ENCODE measurements at places on chromosomes 6 and 20. TPM values are rescaled to one million over a fixed set of nuclear protein-coding genes. Genes with fewer than 3 reads are reported as not detected.
A peak's percentile ranks its signal among the peaks of the same experiment; 100 is the strongest.

Gene HNF4A
- not detected for total RNA-seq

Gene WDR46
- total RNA-seq, result 30.0 TPM

Gene TRIM31
- 0.23 TPM for total RNA-seq

DNA sequence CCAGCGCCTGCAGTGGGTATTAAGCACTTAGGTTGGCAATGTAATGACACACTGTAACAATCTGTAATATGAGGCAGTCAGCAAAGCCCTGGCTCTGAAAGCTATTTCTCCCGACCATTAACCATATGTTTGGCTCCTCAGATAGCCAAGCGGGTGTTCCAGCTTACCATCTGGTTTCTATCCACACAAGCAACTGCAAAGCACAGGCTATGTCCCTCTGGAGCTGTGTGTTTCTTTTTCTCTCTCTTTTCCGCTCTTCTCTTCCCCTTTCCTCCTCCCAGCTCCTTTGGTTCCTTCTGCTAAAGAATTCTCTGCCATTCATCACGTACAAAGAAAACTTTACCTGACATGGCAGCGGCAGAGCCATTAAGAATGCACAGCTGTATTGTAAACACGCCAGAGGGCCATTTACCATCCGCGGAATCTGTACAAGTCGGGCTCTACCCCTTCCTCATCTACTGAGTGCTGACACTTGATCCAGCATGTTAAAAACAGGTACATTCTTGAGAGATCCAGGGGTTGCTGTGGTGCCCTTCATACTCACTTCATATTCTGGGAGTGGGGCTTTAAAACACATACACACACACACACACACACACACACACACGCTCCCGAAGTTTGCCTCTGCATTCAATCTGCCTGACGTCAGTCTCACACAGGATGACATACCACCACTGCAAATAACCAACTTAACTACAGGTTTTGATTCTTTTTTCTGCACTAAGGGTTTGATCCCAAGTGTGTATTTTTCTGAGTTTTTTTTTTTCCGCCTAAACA lies 77.2 kb downstream of the BACH2 start:
- peak overlapping the region; percentile 92 for H3K27ac ChIP-seq
- H3K4me1 ChIP-seq, result peaks cover 19% of the 10 kb centered on the region
- DNase-seq, result no peak
- H3K36me3 ChIP-seq, result no peaks in the 10 kb centered on the region
- H3K4me3 ChIP-seq, result no peak overlapping the region

GRCh38 chr6:121274666-121275295 lies 59.5 kb downstream of the TBC1D32 start:
- DNase-seq, result no peak
- no peak overlapping the region for H3K4me3 ChIP-seq
- H3K36me3 ChIP-seq, result peaks cover 10% of the 10 kb centered on the region
- no peaks in the 10 kb centered on the region for H3K27me3 ChIP-seq

DNA sequence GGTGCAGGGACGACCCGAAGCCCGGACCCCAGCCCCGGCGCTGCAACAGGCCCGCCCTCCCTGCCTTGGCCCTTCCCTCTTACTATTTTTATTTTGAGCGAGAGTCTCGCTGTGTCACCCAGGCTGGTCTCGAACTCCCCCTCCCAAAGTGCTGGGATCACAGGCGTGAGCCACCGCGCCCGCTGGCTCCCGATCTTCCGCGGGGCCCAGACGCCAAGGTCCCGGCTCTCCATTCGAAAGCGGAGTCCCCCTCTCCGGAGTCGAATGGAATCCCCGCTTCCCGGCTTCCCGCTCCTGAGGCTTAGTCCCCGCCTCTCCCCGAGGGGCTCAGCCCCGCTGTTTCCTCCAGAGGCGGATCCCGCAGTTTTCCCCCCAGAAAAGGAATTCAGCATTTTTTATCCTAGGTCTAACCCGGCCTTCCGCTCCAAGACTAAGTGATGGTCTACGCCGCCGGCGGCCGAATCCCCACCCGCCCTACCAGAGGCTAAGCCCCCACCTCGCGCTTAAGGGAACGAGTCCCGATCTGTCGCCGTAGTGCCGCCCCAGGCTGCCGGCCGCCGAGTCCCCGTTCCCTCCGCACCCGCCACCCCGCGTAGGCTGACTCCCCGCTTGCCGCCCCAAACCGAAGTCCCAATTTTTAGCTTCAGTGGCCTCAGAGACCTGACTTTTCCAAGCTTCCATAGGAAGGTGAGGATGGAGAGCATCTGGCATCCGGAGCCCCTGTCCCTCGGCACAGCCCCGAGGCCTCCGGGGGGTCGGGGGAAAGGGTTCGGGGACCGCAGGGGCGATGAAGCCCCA lies 11.5 kb upstream of the TMC2 start:
- no peak for DNase-seq
- H3K4me1 ChIP-seq, result peaks cover 3% of the 10 kb centered on the region
- no peaks in the 10 kb centered on the region for H3K27me3 ChIP-seq
- H3K27ac ChIP-seq, result peak overlapping the region; percentile 90

DNA sequence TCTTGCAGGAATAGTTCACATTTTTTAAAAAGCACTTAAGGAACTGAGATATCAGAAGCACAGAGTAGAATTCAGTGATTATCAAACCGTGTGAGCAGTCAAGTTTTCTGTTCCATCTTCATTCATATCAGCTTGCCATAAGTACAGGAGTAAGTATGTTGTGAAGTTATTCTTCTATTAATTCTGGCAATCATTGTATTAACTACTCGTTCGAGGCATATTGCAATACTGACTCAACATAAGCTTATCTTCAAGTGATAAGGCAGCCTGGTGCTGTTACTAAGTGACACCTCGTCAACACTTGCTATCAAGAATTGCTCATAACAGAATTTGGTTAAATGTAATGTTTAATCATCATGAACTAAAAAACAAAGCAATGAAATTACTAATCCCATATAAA lies 75.7 kb upstream of the SNX9 start:
- no peaks in the 10 kb centered on the region for H3K4me1 ChIP-seq
- H3K4me3 ChIP-seq, result no peak overlapping the region
- H3K36me3 ChIP-seq, result no peaks in the 10 kb centered on the region
- H3K27me3 ChIP-seq, result no peaks in the 10 kb centered on the region

- no peaks in the 10 kb centered on the region for H3K4me1 ChIP-seq
- no peaks in the 10 kb centered on the region for H3K36me3 ChIP-seq
- no peak overlapping the region for H3K4me3 ChIP-seq
- H3K27ac ChIP-seq, result no peak overlapping the region
- H3K27me3 ChIP-seq, result no peaks in the 10 kb centered on the region
- DNase-seq, result no peak
These were observed 55.7 kb downstream of the FYN start for GRCh38 chr6:111817451-111818120.

GRCh38 chr20:5402903-5403531 lies 86.3 kb upstream of the PROKR2 start:
- DNase-seq, result no peak
- H3K27me3 ChIP-seq, result no peaks in the 10 kb centered on the region
- no peaks in the 10 kb centered on the region for H3K4me1 ChIP-seq
- H3K36me3 ChIP-seq, result no peaks in the 10 kb centered on the region
- no peak overlapping the region for H3K4me3 ChIP-seq

DNA sequence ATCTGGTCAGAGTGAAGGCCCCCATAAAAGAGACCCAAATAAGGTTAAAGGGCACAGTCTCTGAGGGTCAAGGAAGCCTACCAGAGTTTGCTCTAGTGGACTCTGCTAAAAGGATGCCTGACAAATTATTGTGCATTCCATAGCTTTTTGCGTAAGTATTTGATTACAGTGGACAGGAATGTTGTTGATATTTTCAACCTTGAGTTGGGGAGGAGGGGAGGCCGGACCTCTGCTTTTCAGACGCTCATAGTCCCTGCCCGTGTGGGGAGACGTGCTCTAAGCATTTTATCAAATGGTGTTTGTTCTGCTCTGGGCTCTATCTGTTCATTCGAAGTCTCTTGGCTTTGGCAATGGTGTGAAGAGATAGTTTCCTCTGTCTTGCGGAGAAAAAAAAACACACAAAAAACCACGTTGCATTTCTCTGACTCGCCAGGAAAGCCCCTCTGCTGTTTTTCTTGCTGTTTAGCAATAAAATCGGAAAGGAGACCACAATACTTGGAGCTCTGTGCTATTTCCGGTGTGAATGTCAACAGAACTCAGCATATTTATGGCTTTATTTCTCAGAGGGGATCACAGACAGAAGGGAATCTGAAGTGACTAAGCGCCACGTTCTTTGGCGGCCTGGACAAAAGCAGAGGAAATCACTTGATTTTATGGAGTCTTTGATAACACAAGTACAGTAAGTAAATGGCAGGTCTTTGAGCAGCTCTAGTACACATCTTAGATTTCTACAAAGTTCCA lies 159.8 kb downstream of the ZFP64 start:
- no peaks in the 10 kb centered on the region for H3K36me3 ChIP-seq
- H3K27ac ChIP-seq, result no peak overlapping the region
- no peaks in the 10 kb centered on the region for H3K27me3 ChIP-seq
- no peak for DNase-seq
- no peaks in the 10 kb centered on the region for H3K4me1 ChIP-seq

DNA sequence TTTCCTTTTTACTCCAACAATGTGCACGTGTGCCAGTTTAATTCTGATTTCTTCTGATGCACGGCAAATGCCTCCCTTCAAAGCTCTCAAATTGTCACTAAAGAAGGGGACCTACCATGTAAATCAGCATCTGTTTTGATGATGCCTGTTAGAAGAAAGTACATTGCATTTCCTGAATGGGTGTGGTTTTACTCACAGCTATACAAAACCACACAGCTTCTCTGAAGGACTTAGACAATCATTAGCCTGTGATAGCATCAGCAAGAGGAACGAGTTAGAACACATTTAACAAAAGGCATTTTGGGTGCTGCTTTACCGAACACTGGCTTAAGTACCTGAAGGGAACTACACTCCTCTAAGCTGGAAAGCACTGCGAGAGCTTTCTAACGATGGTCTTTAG lies 109.4 kb downstream of the ATXN1 start:
- no peaks in the 10 kb centered on the region for H3K36me3 ChIP-seq
- peaks cover 13% of the 10 kb centered on the region for H3K4me1 ChIP-seq
- no peak for DNase-seq
- H3K27ac ChIP-seq, result peak overlapping the region; percentile 61
- H3K27me3 ChIP-seq, result no peaks in the 10 kb centered on the region

DNA sequence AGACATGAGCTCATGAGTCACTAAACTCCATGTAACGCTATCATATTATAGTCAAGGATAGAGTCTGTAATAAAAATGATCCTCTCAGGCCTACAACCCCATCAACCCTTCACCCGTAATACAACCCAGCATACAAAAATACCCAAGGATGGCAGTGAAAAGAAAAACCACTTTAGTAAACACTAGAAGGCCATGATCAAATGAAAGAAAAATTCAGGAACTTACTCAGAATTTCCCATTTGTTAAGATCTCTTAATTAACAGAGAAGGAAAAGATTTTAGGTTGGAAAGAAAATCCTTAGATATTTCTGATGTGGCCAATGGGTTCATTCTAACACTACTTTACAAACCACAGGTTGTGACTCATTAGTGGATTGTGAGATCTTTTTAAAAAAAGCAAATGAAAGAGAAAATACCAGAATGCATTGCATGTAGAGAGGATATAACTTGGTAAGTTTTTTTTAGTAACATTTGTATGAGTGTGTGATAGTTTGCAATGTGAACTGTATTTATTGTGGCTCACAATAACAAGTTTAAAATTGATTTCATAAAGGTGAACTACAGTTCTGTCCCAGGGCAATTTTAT lies 8.0 kb upstream of the UBE2J1 start:
- no peak overlapping the region for H3K4me3 ChIP-seq
- H3K4me1 ChIP-seq, result no peaks in the 10 kb centered on the region
- no peak overlapping the region for H3K27ac ChIP-seq
- H3K36me3 ChIP-seq, result no peaks in the 10 kb centered on the region

Measured in esophagus squamous epithelium (tissue), 5 donors.